Hindlimb muscle (tissue), 1 donor: ENCODE measurements at places on chromosomes 2 and 18. TPM values are rescaled to one million over a fixed set of nuclear protein-coding genes. Genes with fewer than 3 reads are reported as not detected.

Gene ACOXL
- 0.32 TPM for polyA plus RNA-seq

Gene ICA1L
- polyA plus RNA-seq = 10.9 TPM

Gene SH3BP4
- 19.4 TPM for polyA plus RNA-seq

Gene GNLY
- 0.77 TPM for polyA plus RNA-seq

Gene LYG2
- 0.25 TPM for polyA plus RNA-seq

Gene MYO5B
- 1.7 TPM for polyA plus RNA-seq

Gene EHD3
- 3.6 TPM for polyA plus RNA-seq

Gene FBXO15
- polyA plus RNA-seq = 0.57 TPM

Gene ALS2
- polyA plus RNA-seq = 17.5 TPM

Gene LIPG
- polyA plus RNA-seq = 4.2 TPM

Gene VWA3B
- polyA plus RNA-seq = 1.0 TPM

DNA sequence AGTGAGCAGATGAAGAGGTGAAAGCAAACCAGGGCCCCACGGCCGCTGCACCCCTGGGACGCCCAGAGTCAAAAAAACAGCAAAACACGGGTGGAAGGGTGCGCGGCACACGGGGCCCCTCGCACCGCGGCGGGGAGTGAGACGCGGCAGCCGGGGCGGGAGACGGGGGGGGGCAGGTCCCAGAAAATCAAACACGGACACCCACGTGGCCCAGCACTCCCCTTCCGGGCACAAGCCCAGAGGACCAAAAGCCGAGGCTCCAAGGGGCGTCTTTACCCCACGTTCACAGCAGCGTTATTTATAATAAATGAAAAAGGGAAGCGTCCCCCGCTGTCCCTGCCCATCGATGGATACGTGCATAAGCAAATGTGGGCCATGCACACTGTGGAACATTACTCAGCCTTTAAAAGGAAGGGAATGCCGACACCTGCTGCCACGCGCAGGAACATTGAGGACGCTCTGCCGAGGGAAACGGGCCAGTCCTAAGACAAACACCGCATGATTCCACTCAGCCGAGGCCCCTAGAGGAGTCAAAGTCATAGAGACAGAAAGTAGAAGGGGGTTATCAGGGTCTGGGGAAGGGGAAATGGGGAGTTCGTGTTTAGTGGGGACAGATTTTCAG lies 677 bp upstream of the COPS9 start:
- no peak for DNase-seq

DNA sequence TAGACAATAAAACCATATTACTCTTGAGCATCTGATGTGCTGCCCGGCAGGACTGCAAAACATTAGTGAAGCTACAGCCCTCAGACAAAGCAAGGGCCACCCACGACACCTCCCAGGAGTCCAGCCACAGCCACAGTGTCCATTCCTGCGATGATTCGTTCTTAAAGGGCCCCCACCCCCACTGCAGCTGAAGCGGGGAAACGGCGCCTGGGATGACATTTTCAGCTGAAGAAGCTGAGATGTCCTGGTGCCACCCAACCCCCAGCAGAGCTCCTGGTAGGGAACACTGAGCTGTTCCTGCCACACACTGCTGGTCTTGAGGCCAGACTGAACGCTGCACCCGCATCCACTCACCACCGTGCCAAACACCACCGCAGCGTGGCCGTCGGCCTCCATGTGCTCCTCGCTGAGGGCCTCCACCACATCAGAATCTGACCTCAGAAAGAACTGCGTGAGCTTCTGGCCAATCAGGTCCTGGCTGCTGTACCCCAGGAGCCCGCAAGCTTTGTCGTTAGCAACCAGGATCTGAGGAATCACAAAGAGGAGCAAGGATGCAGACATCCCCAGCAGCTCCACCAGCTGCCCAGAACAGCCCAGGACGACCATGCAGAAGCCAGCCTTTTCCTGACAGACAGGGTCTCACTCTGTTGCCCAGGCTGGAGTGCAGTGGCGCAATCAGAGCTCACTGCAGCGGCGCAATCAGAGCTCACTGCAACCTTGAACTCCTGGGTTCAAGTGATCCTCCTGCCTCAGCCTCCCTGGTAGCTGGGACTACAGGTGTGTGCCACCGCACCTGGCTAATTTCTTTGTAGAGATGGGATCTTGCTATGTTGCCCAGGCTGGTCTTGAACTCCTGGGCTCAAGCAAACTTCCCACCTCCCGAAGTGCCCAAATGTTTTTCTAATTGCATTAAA lies 9.5 kb downstream of the PASK start:
- DNase-seq = no peak

DNA sequence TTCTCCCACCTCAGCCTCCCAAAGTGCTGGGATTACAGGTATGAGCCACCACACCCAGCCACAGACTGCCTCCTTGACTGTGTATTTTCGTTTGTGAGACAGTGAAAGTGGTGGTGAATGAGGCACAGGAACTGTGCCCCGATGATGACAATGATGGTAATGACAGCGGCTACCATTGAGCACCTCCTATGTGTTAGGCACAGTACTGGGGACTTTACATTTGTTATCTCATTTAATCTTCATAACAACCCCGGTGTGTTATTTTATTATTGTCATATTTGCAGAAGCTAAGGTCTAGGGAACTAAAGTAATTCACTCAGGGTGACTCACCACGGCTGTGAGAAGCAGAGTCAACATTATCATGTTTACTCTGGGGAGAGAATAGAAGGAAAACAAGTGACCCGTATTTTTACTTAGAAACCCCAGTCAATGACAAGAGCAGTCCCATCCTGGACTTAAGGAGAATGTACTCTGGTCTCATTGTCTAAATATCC lies 77.6 kb upstream of the ALPP start:
- no peak for DNase-seq

DNA sequence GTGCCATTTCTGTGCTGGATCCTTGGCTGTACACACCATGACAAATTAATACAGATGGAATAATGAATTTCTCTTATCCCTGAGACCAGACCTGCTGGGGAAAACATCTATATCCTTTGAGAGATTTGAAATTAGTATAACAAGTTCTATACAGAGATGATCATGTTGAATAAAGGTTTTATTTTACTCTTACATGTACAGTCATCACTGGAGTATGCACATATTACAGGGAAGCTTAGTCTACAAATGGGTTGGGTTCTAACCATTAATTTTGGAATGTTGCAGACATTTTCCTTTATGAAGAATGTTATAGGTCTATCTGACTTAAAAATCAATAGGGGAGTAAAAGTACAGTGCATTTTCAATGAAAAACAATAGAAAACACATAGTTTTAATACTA lies 29.9 kb upstream of the MMADHC start:
- no peak for DNase-seq

- DNase-seq = no peak
Observed at GRCh38 chr2:177708660-177709444, 316.3 kb downstream of the AGPS start.

- DNase-seq = no peak
Observed at GRCh38 chr2:119190321-119191111, 32.0 kb upstream of the C1QL2 start.

GRCh38 chr18:21571772-21572171 lies 28.7 kb downstream of the ESCO1 start:
- DNase-seq = peak; percentile 24

- no peak for DNase-seq
Observed at GRCh38 chr2:211347328-211347727, 790.9 kb downstream of the CPS1 start.

GRCh38 chr2:215981115-215981514 lies 32.2 kb downstream of the MREG start:
- no peak for DNase-seq

- no peak for DNase-seq
Observed at GRCh38 chr2:111061191-111061590, 59.5 kb upstream of the BCL2L11 start.

GRCh38 chr2:26678035-26678434 lies 14.5 kb upstream of the KCNK3 start:
- DNase-seq = no peak

GRCh38 chr2:9658972-9659371 lies 28.2 kb upstream of the YWHAQ start:
- DNase-seq = no peak

DNA sequence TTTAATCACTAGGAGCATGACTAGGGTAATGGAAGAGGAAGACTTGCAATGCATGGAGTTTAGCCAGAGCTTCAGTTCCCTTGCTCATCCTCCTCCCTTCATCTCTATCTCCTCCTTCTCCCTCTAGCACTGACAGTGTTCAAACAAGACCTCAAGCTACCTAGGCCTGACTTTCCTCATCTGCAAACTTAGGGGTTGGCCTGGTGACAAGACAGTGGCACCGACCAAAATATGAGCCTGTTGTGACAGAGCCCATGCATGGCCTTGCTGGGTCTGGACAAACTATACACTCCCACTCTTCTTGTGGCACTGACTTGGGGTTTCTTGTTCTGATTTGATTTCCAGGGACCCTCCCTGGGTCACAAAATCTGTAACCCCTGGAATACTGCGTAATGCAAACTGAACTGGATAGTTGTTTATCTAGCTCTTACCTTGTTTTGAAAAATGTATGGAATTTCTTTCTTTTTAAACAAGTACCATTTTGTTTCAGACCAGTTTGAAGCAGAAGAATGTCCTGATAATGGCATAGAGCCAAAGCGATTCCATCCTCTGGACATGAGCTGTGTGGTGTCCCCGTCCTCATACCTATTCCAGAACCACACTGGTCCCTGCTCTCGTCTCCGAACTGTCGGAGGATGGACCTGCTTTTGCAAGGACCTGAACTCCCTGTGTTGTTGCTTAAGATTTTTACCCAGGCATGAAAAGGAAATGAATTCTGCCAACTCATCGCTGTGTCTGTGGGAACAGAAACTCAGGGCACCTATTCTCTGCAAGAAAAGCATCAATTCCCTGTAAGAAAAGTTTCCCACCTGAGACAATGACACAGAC lies 33.4 kb upstream of the PPP4R1 start:
- no peak for DNase-seq

- no peak for DNase-seq
Observed at GRCh38 chr2:112618383-112618782, 27.4 kb upstream of the SLC20A1 start.

- DNase-seq = no peak
Observed at GRCh38 chr2:26922405-26923188, 47.8 kb upstream of the MAPRE3 start.

DNA sequence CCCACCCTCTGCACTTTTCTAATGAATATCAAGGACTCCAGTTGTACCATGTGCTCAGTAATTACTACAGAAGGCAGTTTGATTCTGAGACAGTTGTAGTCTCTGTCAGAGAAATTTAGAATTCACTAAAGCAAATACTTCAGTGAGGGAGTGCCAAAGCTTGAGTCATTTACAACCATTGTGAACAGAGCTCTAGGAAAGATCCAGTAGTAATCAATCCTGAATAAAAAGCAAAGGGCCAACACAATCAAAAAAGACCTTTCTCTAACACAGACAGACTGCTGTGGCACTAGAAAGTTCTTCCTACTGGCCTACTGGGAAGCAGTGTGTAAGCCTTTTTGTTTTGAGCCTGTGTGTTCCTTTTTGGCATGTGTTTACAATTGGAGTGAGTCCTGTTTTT lies 135.6 kb upstream of the UNC80 start:
- no peak for DNase-seq

DNA sequence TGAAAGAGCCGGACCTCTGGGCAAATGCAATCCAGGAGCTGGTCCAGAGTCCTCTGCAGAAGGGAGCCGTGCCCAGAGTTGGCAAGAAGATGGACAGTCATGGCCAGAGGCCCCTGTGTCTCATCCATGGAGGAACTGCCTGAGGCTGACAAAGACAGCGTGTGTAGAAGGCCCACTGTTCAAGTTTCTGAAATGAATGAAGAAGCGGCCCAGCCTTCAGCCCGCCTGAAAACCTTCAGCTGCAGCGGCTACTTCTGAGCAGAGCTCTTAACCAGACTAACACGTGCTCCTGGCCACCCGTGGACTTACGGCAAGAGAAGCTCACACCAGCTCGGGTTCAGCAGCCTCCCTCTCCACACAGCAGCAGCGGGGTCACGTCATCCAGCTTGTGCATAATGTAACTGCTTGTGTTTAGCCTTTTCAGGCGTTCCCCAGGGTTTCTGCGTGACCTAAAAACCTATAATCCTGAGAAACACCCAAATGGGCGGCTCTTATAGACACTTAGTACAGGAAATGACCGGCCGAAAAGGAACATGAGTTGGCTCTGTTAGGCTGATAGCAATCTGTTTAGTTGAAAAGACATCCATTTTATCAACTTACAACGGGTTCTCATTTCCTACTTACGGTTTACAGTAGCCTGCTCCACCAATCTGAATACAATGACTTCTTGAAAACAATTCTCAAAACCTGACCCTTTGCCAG lies at the start of gene FAM124B:
Gene FAM124B (minus strand): TSS at position 467 of the 702 bp plus-strand sequence. CDS start 339 bp downstream, at position 128.
- DNase-seq = peak; percentile 76

GRCh38 chr2:217643789-217644301 lies 358.9 kb downstream of the TNS1 start:
- DNase-seq = peak; percentile 68

GRCh38 chr2:18845854-18846445 lies 256.6 kb upstream of the NT5C1B start:
- DNase-seq = no peak

DNA sequence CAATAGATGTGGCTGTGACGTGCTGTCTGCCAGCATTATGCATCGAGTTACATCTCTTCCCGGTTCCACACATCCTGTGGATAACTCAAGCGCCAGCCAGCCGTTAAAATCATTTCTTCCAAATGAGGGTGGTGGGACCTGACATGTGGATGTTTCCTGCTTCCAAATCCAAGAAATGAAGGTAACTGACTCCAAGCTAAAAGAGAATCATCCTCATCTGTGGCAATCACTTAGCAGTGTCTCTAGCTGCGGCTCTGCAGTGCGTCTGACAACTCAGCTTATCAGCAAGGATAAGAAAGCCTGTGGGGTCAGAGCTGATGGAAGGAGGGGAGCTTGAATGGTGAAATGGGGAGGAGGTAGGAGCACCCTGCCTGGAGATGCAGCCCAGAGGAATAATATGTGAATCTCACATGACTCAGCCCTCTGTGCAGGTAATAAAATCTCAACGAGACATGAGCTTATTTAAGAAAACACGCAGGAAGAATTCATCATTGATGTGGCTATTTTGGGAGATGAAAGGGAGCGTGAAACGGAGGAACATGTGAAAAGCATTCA lies 382.2 kb upstream of the TRIB2 start:
- no peak for DNase-seq

DNA sequence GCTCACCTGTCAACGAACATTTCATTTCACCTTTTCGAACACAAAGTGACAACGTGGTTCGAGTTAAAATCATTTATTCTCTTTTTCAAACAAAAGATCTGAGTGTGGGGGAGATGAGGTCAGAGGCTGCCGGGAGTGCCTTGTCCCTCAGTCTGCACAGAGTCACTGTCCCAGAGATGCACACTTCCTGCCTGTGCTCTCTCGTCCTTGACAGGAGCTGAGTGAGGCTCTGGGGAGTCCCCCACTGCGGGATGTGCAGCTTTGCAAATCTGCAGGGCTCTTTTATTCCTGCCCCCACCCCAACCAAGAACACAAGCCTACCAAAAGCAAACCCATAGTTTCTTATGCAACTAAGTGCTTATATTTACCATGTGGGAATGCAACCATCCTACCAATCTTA lies 497.8 kb downstream of the EIPR1 start:
- no peak for DNase-seq

DNA sequence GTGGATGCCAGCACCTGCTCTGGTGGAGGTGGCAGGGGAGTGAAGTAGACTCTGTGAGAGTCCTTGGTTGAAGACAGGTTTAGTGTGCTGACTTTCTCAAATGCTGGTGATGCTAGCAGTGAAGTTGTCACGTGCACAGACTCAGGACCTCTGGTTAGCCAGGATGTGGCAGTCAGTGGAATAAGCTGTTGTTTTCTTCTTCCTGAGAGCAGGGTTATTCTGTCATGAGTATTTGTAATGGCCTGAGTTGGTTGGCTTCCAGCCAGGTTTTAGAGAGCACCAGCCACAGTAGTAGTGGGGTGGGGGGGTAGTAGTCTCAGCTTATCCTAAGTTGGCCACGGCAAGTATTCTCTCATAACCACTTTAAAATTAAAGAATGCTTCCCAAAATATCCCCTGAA lies 238.5 kb upstream of the FBXO11 start:
- DNase-seq = no peak

GRCh38 chr2:240565333-240566202 lies 2.7 kb upstream of the RNPEPL1 start:
- no peak for DNase-seq
